ENCODE measurements at places on chromosomes 12 and 14.

GRCh38 chr12:2160043-2160442, 107.3 kb downstream of the CACNA1C start:
- DNase-seq, result no peak

- DNase-seq, result no peak
Measured at GRCh38 chr14:67622675-67623074, 3.0 kb downstream of the ARG2 start.

GRCh38 chr12:52201451-52201839, 9.6 kb upstream of the KRT80 start:
- no peak for DNase-seq

DNA sequence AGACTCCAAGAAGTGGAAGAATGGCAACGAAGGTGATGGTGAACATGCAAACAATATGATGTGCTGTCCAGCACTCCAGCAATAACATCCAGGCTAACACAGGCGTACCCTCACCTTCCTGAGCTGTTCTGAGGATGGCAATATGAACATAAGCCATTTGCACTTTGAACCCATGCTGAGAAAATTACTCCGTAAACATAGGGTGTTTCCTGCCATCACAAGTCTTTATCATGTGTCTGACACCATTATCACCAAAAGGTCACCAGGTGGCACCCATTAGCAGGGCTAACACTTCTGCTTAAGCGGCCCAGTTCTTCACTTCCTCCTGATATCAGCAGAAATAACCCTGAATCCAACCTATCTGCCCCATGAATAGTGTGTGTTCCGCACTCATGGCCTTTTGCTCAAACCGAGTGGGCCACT, 482.8 kb downstream of the MED13L start:
- no peak for DNase-seq

- no peak for DNase-seq
Measured at GRCh38 chr14:66496188-66496807, 10.1 kb downstream of the CCDC196 start.

DNA sequence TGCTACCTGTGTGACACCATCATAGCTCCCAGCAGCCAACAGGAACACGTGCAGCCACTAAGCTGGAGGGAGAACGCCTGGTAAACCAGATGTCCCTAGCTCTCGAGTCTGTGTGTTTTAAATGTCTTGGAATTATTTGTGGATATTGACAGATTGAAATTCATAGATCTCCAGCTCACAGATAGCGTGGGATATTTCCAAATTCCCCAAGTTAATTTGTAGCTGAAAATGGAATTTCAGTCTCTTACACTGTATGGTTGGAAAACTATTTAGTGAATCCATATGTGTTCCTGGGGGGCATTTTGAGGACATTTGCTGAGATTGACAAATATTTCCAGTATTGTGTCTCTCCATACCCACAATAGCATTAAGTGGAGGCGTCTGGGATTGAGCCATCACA, 618.6 kb upstream of the TMEM132C start:
- no peak for DNase-seq

DNA sequence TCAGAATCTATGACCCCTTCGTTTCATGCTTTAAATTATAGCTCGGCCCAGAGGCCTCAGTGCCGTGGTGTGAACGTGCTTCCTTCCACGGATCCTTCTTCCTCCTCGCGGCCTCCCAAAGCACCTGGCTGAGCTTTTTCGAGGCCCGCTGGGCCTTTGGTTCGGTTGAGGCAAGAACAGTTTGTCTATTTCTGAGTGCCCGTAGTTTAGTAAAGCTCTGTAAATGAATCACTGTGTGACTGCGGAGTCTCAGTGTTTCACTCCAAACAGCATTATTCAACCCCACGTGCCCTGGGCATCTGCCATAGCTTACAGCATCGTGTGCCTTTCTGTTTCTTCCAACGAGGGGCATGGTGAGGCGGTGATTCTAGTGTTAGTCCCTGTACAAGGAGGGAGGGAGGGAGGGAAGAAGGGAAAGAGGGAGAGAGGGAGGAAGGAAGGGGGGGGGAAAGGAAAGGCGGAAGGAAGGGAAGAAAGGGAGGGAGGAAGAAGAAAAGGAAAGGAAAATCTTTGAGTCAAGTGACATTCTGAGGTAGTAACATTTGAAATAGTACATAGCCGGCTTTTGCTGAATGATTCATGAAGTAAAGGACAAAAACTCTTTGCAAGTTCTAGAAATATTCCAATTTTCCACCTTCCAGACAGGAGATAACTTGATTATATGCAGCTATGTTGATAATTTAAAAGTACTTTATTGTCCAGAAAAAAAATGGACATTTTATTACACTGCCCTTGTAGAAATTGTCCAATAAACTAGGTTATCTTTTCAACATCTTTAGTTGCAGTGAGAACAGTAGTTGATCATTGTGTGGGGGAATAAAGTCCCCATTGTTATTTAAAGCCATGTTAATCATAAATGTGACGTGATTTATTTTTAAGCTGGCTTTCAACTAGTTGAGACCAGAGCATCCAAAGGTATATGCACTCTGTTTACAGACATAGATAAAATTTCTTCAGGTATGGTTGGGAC, 1.2 kb upstream of the TRIM9 start:
- DNase-seq, result no peak

DNA sequence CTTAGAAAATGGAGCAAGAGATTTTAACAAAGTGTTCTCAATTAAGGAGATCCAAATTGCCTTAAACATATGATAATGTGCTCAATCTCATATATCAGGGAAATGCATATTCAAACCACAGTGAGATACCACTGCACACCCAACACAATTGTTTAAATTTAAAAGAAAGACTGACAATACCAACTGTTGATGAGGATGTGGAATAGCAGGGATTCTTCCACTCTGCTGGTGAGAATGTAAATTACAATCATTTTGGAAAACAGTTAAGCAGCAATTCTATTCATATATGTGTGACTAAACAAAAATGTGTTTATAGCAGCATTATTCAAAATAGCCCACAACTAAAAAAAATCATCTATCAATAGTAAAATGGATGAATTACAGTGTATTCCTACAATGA, 144.2 kb downstream of the KICS2 start:
- no peak for DNase-seq

- no peak for DNase-seq
Measured at GRCh38 chr14:93096691-93097322, 18.9 kb downstream of the ITPK1 start.

DNA sequence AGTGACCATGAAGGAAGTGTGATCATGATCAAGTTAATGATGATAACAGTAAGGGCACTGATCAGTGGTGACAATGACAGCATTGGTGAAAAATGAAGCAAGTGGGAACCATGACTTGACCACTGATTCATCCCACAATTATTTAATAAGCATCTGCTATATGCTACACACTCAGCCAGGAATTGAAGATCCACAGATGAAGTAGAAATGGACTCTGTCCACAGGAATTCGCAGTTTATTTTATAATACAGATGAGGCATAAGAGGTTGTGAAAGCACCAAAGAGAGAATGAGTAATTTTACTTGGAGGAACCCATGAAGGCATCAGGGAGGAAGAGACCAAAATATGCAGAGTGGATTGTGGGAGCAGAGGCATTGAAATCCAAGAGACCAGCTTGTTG, 33.8 kb upstream of the SMUG1 start:
- no peak for DNase-seq

GRCh38 chr14:44497148-44497547, 9.9 kb downstream of the FSCB start:
- no peak for DNase-seq

DNA sequence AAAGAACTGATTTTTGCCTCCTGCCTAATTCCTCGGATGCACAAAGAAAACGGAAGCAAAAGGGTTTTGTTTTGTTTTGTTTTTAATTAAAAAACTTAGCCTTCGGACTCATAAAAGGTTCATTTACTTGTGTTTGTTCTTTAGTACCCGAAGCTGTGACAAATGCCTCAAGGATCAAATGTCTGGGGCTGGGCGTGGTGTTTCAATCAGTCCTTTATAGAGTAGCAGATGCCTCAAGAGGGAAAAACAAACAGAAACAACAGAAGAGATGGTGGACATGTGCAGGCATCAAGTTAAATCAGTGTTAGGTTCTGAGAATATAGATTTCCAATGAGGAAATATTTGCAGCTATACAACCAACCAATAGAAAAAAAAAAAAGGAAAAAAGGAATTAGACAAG, 1.6 kb upstream of the WIF1 start:
- DNase-seq, result no peak
